Activated CD4-positive, alpha-beta memory T cell treated with anti-CD3 and anti-CD28 coated beads for 36 hours (primary cell): ENCODE measurements at places on chromosomes 3 and 15.

DNA sequence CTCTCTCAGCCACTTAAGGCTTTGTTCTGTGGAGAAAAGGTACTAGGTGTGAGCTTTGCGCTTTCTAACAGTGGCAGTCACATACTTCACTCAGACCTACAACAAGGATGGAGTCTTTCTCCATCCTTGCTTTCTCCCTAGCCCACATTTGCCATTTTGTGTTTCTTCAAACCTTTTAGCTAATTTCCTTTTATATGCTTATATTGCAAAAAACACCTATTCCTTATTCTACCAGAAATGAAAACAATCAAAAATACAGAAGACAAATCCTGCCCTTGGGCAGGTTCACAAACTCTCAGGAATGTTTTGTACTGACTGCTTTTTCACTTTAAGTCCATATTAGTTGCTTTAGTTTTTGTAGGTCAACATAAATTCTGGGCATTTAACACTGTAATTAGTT lies 914.2 kb downstream of the SQOR start:
- DNase-seq: no peak

- DNase-seq: no peak
Observed at GRCh38 chr3:53171827-53172505, 11.0 kb downstream of the PRKCD start.

GRCh38 chr3:151660885-151661284 lies 72.8 kb upstream of the AADACL2 start:
- DNase-seq: no peak

DNA sequence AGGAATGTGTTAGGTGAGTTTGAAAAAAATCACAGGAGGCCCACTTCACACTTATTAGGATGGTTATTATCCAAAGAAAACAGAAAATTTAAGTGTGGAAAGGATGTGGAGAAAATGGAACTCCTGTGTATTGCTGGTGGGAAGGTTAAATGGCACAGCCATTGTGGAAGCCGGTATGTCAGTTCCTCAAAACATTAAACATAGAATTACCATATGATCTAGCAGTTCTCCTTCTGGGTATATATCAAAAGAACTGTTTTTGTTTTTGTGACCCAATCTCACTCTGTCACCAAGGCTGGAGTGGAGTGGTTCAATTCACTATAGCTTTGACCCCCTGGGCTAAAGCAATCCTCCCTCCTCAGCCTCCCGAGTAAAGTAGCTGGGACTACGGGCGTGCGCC lies 10.4 kb upstream of the ZFYVE19 start:
- no peak for DNase-seq

GRCh38 chr15:68633231-68634121 lies 54.7 kb downstream of the CORO2B start:
- DNase-seq: no peak

DNA sequence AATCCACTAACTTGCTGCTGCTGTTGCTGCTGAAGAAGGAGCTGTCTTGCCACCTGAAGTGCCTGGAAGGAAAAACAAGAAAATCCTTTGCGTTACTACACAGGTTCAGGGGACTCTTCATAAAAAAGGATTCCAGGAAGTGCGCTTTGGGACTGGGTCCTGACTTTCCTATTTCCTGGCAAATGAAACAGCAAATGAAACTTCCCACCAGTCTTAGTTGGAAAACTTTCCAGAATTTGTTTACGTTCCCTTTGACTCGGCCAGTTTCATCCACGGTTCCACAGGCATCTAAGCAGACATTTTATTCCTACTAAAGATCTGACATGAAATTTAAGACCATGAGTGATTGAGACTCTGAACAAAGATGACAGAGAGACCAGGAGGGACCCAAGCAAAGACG lies 471.0 kb downstream of the FOXP1 start:
- DNase-seq: no peak

- no peak for DNase-seq
Observed at GRCh38 chr3:158572766-158573060, 1.7 kb downstream of the MLF1 start.

DNA sequence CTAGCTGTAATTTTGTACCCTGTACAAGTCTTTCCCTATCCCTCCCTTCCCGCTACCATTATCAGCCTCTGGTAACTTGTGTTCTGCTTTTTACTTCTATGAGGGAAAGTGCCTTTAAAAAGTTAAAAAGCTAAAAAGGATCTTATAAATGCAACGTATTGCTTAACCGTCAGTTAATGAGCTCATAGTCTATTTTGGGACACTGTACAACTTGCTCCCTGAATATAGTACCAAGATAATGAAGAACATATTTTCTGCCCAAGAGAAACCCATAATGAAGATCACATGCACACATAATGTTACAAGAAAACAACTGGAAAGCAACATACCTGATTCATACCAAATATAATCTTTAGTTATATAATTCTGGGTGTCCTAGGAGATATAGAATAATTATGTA lies 22.6 kb downstream of the ZIC1 start:
- DNase-seq: no peak

DNA sequence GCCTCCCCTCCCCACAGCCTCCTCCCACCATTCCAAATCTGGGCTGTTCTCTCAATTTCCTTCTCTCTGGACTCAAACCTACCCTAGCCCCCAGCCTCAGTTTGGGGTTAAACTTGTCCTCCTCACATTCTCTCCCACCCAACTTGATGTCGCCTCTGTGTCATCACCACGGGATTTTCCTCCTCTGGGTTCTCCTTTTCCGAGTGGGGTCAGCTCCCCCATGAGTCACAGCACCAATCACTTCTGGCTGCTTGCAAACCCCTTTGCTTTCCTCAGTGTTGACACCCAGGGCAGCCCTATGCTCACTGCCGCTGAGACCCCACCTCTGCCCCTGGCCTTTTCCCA lies 451 bp downstream of the CCR5AS start:
- DNase-seq: no peak

DNA sequence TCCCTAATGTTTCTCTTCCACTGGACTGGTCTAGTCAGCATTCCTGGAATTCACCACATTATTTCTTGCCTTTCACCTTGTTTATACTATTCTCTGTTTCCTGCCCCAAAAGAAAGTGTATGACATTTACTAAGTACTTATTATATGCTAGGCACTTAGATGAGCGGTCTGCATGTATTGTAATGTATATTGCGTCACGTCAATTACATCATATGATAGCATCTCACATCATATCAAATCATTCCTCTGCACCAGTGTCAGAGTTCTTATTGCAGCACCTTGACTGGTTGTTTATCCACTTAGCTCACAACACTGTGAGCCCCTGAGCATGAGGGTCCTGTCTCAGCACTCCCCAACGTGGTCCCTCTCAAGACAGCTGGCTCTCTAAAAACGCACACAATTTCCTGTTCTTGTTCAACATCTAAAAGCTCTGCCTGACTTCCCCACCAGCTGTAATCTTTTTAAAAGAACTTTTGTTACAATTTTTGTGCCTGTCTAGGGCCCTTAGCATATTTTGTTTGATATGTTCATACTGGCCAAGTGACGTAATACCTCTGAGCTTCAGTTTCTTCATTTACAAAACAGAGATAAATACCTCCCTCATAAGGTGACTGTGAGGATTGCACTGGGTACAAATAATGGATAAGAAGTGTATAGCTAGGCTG lies 58.8 kb downstream of the ARHGAP31 start:
- no peak for DNase-seq

DNA sequence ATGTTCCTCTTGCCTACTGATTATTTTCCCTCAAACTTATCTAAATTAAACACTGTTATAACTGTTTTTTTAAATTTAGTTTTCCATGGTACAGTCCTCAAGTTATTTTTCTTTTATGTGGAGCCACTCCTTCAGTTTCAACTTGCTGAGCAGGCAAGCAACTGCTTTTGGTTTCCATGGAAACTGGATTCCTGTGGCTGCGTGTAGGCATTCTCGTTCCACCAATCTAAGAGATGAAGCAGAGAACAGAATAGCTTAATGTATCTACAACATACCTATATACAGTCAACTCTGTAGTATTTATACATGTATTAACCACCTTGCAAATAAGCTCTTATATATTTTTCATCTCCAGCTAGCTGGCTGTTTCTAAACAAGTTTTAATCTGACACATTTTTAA lies 25.8 kb upstream of the ANXA2 start:
- peak; percentile 17 for DNase-seq

DNA sequence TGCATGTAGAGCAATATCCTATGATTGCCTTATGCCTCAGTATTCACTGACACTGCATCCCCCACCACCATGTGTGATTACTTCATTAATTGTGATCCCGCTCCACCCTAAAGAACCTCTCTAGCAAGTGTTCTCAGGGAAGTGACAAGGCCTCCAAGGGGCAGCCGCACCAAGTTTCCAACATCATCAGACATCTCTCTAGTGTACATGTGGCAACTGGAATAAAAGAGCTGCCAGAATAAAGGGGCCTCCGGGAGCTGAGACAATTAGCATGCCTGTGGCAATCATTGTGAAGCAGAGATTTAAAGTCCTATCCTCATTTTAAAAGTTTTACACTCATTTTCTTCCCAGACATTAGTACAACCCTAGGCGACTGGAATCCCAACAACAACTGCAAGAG lies 902.1 kb upstream of the SEMA6D start:
- DNase-seq: no peak

DNA sequence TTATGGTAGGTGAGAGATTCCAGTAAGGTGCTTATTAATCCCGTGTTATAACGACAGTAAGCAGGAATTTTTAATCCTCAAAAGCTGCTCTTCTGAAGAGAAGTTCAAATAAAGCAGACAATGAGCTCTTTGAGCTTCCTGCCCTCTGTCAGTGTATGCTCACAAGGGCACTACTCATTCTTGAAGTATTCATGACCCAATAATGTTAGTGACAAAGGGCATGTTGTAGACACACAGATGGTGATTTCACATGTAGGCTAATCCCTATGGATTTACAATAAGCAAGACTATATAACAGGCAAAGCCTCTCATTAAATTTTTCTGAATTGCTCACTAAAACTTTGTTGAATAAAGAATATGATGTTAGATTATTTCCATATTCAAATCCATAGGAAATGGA lies 578.6 kb downstream of the RSL24D1 start:
- no peak for DNase-seq

GRCh38 chr3:114441386-114441785 lies 147.6 kb downstream of the TIGIT start:
- DNase-seq: no peak

- peak; percentile 20 for DNase-seq
Observed at GRCh38 chr3:23761440-23761896, 44.3 kb upstream of the UBE2E1 start.

GRCh38 chr3:23035927-23036640 lies 167.0 kb upstream of the UBE2E2 start:
- peak; percentile 9 for DNase-seq

DNA sequence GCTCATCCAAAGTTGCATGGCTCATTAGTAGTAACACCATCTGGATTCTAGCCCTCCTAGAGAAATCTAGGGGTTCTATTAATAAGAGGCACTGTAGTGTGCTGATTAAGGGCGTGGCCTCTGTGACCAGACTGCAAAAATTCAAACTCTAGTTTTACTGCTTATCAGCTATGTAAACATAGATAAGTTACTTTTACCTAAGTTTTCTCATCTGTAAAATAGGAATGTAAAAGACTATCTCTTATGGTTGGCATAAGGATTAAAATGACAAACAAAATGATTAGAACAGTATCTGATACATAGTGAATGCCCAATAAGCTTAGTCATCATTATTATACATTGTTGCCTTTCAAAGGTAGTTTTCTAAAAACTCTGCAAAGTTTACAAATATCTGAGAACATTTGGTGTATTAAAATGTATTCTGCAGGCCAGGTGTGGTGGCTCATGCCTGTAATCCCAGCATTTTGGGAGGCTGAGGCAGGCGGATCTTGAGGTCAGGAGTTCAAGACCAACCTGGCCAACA lies 4.5 kb downstream of the PTX3 start:
- DNase-seq: no peak

- no peak for DNase-seq
Observed at GRCh38 chr3:186640929-186641328, 730 bp downstream of the FETUB start.

DNA sequence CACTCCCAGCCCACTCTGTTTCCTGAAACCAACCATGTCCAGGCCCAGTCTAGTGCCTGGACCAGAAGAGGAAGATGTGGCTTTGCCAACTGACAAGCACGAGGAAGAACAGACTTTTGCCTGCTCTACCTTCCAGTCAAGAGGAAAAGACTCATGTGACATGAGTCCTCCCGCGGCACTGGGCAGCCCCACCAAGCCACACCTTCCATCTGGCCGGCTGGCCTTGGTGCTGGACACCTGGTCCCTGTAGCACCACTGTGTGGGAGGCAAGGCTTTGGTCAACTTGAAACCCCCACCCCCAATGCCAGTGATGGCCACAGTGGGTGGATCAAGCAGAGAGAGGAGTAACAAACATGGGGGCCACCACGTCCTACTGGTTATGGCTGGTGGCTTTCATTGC lies 12.5 kb downstream of the CHDH start:
- DNase-seq: no peak

- DNase-seq: no peak
Observed at GRCh38 chr3:178560759-178561158, 24.5 kb downstream of the KCNMB2 start.

- no peak for DNase-seq
Observed at GRCh38 chr15:45653702-45654424, 19.0 kb downstream of the SQOR start.

- no peak for DNase-seq
Observed at GRCh38 chr3:164752812-164753211, 325.5 kb downstream of the SI start.

GRCh38 chr15:73993211-73993994 lies 1.1 kb upstream of the PML start:
- DNase-seq: no peak

- no peak for DNase-seq
Observed at GRCh38 chr3:197103766-197104165, 74.1 kb upstream of the MELTF start.

DNA sequence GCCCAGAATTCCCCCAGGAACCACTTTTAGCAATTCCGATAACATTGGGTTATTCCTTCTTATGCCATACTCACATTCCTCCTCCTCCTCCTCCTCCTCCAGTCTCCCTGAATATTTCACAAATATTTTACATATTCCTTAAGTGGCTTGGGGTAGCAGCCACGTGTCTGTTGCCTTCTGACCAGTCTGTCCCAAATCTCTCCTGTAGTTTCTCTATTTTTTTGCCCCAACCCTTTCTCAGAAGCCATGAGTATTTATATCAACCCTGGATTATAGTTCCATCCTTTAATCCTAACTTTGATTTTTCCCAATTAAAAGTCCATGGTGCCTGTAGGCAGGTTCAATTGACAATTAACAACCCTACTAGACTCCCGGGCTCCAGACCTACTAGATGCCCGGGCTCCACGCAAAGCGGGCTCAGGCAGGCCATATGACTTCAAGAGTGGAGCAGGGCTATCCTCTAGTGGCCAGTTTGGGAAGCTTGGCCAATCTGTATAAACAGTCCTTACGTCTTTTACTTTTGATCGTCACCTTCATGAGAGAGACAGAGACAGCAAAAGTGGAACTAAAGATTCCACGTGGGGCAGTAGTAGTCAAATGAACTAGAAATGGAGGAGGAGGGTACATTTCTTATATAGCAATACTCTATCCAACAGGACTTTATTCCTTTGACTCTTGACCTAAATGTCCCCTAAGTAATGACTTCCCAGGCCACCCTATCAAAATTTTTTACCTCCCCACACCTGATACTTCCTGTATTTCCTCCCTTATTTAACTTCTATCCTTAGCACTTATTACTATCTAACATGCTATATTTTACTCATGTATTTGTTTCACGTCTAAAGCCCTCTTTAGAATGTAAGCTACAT lies 69.7 kb downstream of the USF3 start:
- DNase-seq: no peak

- no peak for DNase-seq
Observed at GRCh38 chr3:108209579-108209978, 12.6 kb downstream of the IFT57 start.

GRCh38 chr15:65930134-65930533 lies 60.8 kb downstream of the RAB11A start:
- DNase-seq: no peak
